ENCODE measurements at places on chromosomes 11 and 22. TPM values are rescaled to one million over a fixed set of nuclear protein-coding genes. Genes with fewer than 3 reads are reported as not detected.

GRCh38 chr11:110857892-110858546, 145.8 kb upstream of the ARHGAP20 start:
- DNase-seq: no peak

DAGLA gene
- total RNA-seq: 3.3 TPM

DNA sequence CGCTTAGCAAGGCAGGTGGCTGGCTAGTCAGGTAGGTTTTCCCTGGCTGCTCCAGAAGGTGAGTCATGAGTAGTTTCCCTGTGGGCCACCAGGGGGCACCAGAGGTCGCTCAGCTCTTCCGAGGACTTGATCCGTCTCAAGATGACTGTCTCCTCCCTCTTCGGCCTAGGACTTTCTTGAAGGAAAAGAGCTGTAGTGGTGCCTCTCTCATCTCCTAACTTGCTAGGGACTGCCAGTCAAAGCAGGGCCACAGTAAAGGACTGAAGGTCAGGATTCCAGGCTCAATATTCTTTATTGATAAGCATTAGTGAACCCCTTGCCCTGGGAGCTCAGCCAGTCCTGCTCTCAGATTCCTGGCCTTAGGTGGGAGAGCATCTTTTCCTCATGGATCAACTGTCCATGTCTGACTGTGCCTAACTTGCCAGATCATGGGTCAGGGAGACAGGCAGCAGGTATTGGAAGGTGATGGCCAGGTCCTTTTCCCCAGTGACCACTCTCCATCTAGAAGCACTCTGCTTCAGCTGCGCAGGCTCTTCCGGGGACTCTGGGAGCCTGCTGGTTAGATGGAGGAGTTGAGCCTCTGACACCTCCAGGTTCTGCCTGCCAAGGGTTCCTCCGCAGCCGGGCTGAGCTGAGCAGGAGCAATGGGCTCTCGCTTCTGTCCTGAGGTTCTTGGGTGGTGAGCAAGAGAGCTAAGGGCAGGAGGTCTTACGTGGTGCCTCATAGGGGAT, 1.9 kb downstream of the POLD4 start:
- DNase-seq: no peak

DNA sequence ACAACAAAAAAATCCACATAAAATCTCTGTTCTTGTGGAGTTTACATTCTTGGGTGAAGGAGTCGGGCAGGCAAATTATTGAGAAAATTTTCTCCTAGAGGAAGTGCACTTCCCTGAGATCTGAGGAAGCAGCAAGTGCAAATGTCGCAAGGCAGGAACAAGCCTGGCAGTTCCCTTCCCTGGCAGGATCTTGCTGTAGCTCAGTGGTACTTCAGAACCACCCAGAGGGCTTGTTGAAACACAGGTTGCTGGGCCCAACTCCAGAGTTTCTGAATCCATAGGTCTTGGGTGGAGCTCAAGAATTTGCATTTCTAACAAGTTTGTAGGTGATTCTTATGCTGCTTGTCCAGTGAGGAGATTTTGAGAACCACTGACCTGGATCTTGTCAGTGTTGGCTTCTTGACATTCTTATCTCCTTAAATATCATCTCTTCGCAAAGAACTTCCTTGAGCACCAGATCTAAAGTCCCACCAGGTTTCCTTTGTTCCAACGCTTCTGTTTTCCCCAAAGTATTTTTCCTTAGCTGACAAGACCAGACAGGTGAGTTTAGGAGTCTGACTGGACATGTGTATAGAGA, 9.6 kb downstream of the QSER1 start:
- no peak for DNase-seq

SEPTIN3 gene
- total RNA-seq: 0.55 TPM

SLC22A6 gene
- not detected for total RNA-seq

DNA sequence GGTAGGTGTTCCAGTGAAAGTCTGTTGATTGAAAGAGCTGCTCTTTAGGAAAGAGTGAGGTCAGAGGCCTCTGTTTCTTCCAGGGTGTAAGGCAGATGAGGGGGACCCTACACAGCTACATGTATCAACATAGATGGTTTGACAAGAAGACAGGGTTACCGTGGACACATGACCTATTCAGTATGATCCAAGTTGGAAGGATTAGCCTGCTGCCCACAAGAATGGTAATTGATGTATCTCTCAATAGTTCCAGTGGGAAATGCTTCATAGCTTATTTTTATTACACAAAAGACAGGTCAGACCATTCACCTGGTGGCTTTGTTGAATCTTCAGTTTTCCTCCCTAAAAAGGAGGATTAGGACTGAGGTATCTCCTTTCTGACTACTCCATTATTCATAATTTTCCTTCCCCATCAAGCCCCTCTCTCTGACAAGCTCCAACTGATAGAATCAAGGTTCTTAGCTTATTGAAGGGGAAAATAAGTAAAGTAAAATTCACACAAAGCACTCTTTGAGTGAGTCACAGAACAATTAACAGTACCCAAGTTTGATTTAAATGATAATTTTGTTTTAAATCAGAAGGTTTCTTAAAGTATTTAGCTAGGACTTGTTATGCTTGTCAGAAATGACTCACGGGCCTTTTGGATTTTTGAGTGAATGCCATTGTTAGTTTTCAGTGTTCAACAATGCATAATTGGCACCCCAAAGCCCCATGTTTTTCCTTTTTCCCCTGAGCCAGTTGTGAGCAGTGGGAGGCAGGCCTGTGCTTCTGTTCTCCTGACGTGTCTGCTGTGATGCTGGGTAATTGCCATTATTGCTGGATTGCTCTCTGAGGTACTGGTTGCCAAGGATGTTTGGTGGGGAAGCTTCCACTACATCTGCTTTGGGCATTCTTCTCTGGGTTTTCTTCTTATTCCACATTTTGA, 373.2 kb downstream of the DDX10 start:
- DNase-seq: no peak

DNA sequence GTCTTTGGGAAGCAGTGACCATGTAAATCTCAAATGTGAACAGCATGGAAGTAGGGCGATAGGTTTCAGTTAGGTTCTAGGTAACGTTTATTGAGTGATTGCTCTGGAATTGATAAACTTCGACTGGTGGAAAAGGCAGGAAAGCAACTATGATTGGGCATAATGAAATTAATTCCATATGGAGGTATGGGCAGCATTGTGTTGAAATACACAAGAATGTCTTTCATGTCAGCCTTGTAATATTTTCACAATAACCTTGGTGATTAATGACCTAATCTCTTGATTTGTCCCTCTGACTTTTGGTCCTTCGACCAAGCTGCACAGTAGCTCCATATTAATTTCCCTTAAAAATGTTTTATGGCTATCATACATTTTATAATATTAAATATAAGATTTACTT, 2.8 kb downstream of the CEP57 start:
- no peak for DNase-seq

DNA sequence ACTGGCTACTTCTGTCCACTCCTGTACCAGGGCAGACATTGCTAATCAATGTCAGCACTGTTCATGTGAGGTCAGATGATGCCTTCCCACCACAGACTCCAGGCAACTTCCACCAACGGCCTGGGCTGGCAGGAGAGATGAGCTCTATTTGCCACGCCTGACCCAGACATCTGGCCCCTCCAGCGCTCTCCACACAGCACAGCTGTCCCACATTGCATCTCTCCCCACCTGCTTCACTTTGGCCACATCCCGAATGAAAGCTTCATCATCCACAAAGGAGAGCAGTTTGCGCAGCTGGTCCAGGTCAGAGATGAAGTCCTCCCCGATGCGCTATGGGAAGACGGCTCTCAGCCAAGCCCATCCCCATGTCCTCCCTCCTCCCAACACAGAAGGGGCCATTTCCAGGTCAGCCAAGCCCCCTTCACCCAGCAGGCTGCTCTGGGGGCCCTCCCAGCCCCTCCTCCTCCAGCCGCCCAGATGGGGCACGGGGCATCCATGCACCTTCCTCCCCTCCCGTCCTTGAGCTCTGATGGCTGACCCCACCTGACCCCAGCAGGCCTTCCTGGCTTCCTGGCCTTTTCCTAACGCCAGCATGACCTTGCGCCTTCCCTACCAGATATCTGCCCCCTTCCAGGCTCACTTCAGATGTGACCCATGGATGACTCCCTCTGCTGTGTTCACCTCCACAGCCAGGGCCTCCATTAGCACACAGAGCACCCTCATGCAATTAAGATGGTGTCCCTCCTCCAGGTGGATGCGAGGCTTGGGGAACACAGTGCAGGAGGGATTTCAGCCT, 7.4 kb downstream of the PYGM start:
- DNase-seq: no peak

DNA sequence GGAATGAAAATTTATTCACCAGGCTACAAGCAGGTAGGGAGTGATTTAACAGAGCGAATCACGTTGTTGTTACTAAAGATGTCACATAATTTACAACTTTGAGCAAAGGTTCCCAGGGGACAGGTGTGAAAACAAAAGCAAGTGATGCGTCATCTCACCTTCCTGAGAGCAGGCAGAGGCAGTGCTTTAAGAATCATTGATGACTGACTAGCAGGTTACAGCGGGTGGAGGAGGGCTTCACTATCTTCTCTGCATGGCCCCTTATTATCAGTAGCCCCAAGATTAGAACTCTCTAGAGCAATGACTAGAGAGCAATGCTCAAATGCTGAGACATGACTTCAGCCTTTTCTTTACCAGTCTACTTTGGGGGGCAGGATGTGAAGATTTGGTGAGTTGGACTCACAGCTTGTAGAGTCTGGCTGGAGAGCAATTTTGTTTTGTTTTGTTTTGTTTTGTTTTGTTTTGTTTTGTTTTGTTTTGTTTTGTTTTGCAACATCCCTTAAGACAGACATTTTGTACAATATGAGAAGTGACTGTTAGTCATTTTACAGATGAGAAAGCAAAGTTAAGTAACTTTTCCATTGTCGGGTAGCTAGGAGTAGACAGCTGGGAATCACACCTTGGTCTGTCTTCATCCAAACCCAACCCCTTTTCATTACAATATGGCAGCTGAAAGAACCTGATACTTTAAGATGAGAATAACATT, 84.8 kb downstream of the SLC1A2 start:
- DNase-seq: no peak

- no peak for DNase-seq
Measured at GRCh38 chr11:122068141-122068540, 47.9 kb downstream of the BLID start.

EHF gene
- 0.22 TPM for total RNA-seq

DNA sequence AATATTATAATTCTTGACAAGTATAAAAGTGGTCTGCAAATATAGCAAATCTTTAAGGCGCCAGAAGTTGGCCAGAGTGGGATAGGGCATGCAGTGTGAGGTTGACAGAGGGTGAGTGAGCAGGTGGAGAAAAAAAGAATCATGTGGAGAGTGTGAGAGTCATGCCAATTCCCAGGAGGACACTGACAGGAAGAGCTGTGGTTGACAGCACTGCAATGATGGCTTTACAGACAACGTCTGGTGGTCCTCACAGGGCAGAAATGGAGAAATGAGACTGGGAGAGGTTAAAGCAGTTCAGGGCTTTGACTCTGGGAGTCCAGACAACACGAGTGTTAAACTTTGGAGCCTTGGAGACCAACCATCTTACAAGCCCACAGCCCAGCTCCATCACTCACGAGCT, 34.9 kb downstream of the SERPIND1 start:
- DNase-seq: no peak

- no peak for DNase-seq
Measured at GRCh38 chr11:118290923-118291322, 13.6 kb upstream of the CD3E start.

DNA sequence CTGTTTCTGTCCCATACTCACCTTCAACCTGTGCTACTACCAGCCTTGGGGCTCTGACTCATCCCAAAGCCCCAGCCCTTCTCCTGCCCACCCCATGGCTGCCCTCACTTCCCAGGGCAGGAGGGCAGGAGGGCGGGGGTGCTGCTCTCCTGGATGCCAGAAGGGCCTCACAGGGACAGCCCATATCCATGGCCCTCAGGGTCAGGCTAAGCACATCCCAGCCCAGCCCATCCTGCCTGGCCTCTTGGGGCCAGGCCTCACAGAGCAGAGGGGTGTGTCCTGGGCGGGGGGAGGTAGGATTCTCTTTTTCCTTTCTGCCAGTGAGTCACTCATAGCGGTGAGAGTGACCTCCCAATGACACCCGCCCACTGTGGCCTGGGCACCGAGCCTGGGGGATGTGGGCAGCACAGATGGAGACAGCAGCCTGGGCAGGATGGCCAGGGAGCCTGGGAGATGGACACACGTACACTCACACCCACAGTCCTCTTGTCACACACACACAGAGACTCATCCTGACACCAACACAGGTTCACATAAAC, 2.4 kb downstream of the LTBP3 start:
- DNase-seq: no peak

MUC6 gene
- total RNA-seq: not detected

ANO9 gene
- total RNA-seq: 1.2 TPM

DNA sequence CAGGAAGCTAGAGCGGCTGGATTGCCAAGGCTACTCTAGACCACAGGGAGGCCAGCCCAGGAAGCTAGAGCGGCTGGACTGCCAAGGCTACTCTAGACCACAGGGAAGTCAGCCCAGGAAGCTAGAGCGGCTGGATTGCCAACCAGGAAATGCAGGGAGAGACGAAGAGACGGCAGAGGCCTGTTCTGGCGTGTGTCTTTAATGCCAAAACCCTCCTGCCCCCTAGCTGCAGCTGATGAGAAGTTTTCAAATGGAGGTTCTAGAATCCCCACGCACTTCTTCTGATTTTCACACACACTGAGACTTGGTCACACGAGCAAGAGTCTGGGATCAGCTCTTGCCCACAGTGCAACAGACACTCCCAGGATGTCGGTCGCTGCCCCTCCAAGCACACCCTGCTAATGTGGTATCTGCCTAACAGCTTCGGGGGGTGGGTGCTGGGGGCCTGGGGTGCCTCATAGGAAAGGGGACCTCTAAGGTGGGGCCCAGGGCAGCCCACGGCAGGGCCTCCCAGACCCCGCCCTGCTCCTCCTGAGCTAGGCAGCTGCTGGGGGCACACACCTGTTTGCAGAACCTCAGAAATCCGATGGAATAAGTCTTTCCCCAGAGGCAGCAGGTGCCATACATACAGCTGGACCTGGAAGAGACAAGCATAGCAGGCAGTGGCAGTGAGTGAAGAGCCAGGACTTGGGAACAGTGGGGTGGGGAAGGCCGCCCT, 28.5 kb downstream of the MAFF start:
- no peak for DNase-seq

DNA sequence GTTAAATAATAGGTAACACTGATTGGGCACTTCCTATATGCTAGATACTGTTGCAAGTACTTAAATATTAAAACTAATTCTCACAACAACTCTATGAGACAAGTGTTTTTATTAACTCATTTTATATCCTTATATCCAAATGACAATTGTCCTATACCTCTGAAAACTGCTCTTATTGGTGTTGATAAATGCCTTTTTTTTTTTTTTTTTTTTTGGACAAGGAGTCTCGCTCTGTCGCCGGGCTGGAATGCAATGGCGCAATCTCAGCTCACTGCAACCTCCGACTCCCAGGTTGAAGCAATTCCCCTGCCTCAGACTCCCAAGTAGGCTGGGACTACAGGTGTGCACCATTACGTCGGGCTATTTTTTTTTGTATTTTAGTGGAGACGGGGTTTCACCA, 41.6 kb downstream of the MRTFA start:
- DNase-seq: no peak

PDE2A gene
- 125 TPM for total RNA-seq

SC5D gene
- total RNA-seq: 20.7 TPM

- DNase-seq: no peak
Measured at GRCh38 chr11:18754308-18754707, 28.3 kb upstream of the IGSF22 start.

Data from mesenteric fat pad (tissue), 1 donor.